ENCODE measurements at places on chromosomes 6 and 20.
A peak's percentile ranks its signal among the peaks of the same experiment; 100 is the strongest.

DNA sequence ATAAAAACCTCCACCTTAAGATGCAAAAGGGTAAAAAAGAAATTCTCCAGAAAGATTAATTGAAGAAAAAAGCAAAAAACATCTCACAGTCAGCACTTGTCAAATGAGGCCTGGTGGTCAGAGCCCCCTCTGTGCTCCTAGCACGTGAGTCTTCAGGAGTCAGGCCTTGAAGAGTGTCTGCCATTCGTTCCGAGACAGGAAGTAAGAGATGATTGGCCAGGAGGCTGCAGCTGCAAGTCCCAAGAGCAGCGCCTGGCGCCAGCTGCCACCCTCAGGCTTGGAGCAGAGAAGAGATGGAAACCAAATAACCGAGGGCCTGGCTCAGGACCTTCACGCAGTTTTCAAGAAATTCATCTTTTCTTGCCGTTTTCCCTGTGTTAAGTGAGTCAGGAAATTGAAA, 65.0 kb downstream of the FAM120B start:
- no peak for DNase-seq

DNA sequence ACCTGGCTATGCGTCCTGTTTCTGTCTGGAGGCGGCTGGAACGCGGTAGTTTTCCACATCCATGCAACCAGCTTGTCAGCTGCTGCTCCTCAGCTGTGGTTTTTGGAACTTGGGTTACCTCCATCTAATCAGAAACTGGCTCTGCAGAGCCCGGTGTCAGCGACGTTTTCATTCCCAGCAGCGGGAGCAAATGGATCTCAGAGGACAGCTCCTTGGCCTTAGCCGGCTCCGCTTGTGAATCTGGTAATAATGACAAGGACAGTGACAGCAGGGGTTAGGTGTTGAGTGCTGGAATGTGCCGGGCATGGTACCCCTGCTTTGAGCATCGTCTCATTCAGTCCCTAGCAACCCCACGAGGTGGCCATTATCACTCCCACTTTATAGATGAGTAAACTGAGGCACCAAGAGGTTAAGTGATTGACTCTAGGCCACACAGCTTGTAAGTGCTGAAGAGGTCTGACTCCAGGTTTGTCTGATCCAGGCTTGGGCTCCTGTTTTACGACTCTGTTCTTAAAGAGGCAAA, 1.3 kb downstream of the SLCO4A1 start:
- no peak for DNase-seq

GRCh38 chr20:17495826-17496225, 35.4 kb downstream of the BFSP1 start:
- no peak for DNase-seq

DNA sequence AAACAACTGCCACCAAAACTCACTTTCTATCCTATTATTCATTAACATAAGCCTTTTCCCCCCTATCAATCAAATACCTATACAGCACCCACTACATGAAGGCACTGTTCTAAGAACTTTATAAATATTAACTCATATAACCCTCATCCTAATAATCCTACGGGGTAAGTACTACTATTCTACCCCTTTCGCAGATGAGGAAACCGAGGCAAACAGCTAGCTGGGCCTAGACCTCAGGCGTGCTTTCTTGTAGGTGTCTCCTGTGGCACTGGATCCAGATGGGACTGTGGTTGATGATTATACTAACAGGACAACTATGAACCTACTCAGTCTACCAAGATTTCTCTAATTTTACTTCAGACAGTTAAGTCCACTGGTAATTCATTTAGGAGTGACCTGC, 131.6 kb downstream of the ZMYND8 start:
- DNase-seq: no peak

DNA sequence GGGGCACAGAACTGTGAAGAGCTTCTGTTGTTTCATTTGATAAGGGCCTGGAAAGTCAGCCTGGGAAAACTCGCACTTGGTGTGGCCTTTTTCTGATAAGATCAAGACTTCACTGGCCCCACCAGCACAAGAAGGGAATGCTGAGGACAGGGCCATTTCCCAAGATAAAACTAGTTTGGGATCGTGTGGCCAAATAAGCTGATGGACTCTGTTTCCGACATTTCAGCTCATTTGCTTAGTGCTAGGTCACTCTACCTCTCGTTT, 116.0 kb downstream of the CLIC5 start:
- no peak for DNase-seq

- no peak for DNase-seq
Observed at GRCh38 chr6:25303254-25303653, 24.1 kb downstream of the CARMIL1 start.

- DNase-seq: no peak
Observed at GRCh38 chr6:3749977-3750316, 1.6 kb downstream of the PXDC1 start.

DNA sequence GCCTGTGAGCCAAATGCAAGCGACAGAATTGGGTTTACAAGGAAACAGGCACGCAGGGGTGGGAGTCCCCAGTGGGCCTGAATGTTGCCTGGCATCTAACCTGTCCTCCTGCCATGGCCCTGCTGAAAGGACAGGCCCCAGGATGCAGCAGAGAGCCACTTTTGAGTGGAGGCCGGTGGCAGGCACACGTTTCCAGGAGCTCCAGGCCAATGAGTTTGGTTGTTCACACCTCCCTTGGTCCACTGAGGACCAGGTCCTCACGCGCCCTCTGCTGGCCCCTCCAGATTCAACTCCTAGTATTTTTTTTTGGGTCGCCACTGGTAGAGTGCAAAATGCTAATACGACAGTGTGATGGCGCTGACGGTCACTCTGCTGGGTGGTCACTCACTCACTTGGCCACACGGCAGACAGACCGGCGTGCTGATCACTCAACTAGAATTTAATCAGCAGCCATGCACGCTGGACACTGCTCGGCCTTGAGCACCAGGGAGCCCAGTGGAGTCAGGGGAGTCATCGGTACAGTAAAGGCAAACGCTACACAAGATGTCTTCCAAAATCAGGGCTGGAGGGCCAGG, 81.7 kb upstream of the NFATC2 start:
- DNase-seq: no peak

DNA sequence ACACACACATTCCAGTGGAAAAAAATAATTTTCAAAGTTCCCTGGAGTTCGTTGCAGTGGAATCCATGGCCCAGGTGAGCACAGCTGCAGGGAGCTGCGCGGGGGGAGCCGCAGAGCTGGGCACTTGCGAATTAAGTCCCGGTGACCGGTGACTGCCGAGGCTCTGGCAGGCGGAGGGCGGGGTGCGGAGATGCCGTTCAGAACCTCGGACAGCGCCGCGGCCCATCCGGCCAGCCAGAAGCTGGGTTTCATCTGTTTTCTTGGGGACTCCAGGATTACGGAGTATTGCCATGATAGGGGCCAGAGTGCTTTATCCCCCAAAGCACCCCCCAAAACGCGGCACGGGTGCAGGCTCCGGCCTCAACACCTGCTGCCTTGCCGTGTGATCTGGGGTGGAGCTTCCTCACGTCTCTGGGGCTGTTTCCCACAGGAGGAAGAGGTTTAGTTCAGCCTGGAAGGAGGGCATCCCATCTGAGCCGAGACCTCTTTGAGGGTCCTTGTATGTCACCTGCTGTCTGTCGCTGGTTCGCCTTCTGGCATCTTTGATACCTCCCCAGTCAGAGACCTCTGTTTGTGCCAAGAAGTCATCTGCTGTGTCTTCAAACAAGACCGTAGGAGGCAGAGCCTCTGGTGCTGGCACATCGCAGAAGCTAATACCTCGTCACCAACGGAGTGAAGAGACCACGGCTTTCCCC, 99.4 kb downstream of the YTHDF1 start:
- no peak for DNase-seq

- DNase-seq: no peak
Observed at GRCh38 chr6:156767603-156768467, 9.3 kb upstream of the ARID1B start.

- DNase-seq: no peak
Observed at GRCh38 chr6:10248378-10248843, 166.5 kb downstream of the TFAP2A start.

DNA sequence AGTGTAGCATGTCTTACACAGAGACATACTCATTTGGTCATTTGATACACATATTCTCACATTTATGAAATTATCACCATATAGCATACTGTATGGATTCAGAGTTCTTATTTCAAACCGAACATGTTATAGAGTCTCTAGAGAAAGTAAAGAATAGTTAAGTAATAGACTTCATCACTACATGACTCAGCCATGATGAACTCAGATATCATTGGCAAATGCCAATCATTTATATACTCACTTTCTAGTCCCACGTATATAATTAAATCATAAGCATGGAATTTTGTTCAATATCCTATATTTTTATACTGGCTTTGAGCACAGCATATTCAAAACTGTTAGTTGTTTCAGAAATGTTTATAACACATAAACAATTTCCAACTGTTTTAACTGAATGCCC, 749.9 kb downstream of the HACE1 start:
- no peak for DNase-seq

GRCh38 chr20:47352332-47353238, 3.9 kb downstream of the ZMYND8 start:
- DNase-seq: no peak

GRCh38 chr6:43391440-43392031, 22.1 kb upstream of the ZNF318 start:
- DNase-seq: no peak

DNA sequence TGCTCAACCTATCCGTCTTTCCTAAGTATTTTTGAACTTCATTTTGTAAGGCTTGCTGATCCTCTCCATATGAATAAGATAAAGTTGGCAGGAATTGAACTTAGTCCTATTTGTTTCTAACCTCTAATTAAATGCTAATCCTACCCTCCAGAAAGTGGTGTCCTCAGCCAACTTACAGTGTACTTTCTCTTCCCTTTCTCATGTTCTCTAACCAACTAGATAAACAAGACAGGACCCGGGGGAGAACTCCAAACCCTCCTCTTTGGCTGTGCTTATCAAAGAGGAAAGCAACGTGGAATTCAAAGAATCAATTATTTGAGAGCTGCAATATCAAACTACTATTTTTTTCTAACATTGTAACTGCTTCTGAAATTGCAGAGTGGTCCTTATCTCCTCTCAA, 56.5 kb upstream of the NRSN1 start:
- DNase-seq: no peak

- DNase-seq: no peak
Observed at GRCh38 chr6:45191414-45191813, 136.7 kb upstream of the RUNX2 start.

DNA sequence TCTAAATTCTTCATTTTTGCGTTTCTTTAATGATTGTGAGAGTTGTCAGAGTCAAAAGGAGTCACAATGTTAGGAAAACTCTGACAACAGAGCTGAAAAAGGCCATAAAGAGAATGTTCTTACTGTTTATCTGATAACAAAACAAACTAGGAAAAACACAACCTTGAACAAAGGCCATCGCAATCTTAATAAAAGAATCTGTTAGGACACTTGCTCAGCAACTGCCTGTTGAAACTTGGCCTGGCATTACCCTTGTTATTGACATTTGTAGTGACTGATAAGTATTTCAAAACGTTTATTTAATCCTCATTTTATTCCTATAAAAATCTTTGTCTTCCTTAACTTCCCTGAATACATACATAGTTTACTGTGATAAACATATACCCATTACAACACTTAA, 15.7 kb downstream of the GSTA1 start:
- DNase-seq: no peak

DNA sequence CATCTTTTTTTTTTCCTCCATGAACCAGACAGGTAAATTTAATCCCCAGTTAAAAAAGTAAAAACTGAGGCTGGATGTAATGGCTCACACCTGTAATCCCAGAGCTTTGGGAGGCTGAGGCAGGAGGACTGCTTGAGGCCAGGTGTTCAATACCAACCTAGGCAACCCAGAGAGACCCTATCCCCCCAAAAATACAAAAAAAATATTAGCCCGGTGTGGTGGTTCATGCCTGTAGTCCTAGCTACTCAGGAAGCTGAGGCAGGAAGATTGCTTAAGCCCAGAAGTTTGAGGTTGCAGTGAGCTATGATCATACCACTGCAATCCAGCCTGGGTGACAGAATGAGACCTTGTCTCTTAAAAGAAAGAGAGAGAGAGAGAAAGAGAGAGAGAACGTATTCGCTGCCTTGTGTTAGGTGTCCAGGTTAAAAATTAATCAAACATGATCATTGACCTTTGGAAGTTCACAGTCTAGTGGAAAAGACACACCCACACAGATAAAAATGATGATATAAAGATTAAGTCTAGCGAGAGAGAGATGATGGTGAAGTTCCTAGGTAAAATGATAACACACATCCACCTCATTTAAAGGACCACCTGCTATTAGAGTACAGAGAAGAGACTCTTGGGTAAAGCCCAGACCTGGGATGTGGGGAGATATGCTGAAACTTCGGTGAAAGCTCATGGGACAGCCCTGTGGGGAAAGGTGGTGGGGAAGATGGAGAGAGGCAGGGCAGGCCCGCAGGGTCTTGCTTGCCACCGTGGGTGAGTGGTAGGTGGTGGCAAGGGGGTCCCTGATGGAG, 4.8 kb upstream of the NHSL1 start:
- no peak for DNase-seq

DNA sequence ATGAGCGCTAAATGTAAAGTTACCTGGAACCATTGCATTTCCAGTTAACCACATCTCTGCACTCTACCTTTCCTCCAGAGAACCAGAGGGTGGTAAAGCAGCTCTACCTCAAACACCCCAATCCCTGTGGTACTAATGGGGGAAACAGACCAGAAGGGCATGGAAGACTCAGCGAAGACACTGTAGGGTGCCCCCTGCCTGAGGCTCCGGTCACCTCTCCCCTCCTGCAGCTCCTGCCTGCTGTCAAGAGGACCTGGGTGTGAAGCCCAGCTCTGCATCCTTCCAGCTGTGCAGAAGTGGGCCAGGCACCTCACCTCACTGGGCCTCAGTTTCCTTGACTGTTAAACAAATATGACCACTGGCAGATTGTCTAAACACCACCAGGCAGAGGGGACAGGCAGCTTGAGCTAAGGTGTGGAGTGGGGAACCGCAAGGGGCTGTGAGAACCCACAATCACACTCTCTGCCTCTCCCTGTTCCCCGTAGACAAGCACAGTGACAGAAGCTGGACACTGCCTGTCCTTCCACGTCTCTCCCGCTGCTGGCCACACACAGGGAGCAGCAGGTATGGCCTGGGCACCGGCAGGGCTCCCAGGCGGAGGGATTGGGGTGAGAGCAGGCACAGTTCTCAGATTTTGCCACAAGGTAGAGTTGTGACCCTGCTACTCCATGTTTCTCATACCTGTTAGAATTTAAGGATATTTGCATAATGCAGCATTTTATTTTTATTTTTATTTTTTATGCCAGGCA, 9.1 kb upstream of the BPIFA2 start:
- DNase-seq: peak; percentile 85

DNA sequence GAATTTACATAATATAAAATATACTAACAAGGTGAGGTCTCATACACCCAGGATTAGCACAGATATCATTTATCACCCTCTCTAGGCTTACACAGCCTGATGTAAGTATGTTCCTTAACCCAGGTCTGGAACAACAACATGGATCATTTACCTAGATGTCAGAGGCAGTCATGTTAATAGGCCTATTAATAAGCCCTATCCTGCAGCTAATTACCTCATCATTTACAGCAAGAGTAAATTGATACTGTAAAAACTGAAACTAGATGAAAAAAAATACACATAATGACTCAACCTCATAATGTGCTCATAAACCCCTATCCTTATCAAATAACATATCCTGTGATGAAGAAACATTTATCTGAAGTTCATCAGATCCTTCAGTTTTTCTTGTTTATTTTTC, 334.3 kb upstream of the MANEA start:
- DNase-seq: no peak
